ENCODE measurements at places on chromosomes 1 and 21.

GRCh38 chr1:7824701-7825100 lies 28.2 kb downstream of the UTS2 start:
- DNase-seq = no peak

- no peak for DNase-seq
These were observed 1.4 kb downstream of the LHX4 start for GRCh38 chr1:180231506-180231921.

- DNase-seq = no peak
These were observed 35.5 kb downstream of the MFSD2A start for GRCh38 chr1:39990428-39990827.

DNA sequence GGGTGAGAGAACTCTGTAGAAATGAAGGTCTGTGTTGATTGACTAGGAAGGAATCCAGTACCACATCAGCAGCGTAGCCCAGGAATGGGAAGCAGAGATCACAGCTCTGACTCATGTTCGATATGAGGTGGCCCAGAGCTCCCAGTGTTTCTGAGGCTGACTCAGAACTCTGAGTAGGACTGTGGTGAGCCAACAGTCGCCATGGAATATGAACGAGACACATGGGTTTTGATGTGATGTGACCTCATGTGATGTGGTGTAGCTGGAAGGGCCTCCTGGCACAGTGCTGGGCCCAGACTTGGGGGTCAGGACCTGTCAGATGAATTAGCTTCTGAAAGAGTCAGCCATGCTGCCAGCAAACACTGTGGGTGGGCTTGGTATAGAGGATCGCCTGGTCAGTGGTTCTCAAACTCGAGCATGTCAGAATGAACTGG lies 237.0 kb downstream of the MRPL39 start:
- no peak for DNase-seq

GRCh38 chr1:215824245-215824644 lies 257.1 kb downstream of the KCTD3 start:
- no peak for DNase-seq

Data from T-helper 17 cell (primary cell).